ENCODE measurements at places on chromosomes 2 and 18.

DNA sequence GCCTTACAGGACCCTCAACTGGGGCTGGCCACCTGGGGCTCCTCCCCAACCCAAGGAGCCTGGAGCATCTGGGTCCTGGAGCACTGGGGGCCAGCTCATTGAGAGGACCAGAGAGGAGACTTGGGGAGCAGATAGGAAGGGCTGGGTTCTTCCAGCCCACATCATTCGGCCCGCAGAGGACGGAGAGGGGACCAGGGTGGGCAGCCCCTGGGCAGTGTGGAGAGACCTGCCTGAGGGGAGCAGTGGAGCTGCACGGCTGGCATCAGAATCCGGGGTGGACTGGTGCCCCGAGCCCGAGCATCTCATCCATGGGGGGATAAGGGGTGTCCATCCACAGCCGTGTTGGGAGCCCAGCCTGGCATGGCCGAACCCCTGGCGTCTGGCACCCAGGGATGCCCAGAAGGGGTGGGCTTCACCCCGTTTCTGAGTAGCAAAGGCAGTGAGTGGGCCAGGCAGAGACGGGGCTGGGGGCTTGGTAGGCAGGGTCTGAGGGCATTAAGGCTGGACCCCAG is 11.3 kb downstream of the GPC1 start:
- no peak for DNase-seq

DNA sequence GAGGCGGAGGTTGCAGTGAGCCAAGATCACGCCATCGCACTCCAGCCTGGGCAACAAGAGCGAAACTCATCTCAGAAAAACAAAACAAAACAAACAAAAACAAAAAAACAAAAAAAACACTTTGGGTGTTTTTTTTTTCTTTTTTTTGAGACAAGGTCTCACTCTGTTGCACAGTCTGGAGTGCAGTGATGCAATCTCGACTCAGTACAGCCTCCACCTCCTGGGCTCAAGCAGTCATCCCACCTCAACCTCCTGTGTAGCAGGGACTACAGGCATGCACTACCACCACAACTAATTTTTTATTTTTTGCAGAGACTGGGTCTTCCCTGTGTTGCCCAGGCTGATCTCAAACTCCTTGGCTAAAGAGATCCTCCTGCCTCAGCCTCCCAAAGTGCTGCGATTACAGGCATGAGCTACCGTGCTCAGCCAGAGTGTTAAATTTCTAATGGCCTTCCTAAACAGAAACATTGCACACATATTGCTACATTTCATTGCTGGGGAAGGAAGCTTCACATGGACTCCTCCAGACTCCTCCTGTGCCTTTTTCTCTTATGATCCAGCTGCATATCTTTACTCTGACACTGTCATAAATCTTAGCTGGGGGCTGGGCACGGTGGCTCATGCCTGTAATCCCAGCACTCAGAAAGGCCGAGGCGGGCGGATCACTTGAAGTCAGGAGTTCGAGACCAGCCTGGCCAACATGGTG is 19.7 kb downstream of the STARD7 start:
- DNase-seq, result no peak

- DNase-seq, result no peak
Observed at GRCh38 chr2:152089238-152089637, 9.6 kb downstream of the CACNB4 start.

DNA sequence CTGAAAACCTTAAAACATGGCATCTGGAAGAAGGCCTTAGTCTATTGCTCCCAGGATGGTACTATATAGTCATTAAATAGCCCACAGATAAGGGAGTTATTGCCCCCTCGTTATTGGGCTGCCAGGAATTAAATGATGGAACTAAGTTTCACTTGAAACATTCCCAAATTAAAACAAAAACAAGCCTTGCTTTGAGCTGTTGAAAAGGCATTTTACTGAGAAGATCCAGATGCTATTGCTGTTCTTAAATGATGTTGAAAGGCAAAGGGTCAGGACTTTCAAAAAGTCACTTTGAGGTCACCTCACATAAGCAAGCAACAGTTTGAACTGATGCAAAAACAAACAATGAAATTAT is 2.0 kb upstream of the AMMECR1L start:
- DNase-seq, result no peak

DNA sequence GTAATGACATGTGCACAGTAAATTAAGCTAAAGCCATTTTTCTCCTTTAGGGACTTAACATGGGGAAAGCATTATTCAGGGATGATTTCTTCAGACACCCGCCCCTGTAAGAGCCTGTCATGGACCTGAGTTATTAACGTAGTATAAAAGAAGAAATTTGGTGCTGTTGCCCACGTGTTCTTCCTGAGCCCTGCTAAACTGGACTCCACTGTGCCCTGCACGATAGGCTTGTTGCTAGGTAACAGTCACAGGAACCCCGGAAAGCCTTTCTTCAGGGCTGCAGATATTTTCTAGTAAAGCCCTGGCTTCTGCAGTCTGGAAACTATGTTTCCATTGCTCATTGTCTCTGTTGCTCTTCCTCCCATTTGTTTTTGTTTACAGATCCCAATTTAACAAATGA is 157.9 kb downstream of the LRRC30 start:
- DNase-seq, result no peak

All from epithelial cell of prostate (primary cell).